ENCODE measurements at places on chromosomes 3 and 15. TPM values are rescaled to one million over a fixed set of nuclear protein-coding genes. Genes with fewer than 3 reads are reported as not detected.

DNA sequence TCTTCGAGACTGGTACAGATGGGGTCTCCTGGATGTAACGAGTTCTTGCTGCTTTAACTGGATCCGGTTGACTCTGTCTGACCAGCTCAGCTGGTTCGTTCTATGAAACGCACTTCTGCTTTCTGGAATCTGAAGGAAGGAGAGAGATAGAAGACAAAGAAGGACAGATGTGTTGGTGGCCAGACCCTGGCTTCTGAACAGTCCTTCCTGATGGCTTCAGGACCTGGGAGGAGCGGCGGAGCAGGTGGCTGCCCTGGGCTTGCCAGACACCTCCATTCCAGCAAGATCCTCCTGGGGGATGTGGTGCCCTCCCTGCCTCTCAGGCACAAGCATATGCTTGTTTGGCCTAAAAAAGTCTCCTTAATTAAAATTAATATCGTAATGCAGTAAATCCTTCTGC lies 99.9 kb downstream of the APBA2 start:
- H3K4me3 ChIP-seq = peak overlapping the region; percentile 66
- peaks cover 12% of the 10 kb centered on the region for H3K27me3 ChIP-seq

GRCh38 chr15:96474231-96474664 lies 143.7 kb downstream of the NR2F2 start:
- H3K36me3 ChIP-seq = no peaks in the 10 kb centered on the region
- no peak overlapping the region for H3K4me3 ChIP-seq
- H3K4me1 ChIP-seq = no peaks in the 10 kb centered on the region

GRCh38 chr3:179432021-179432420 lies 19.2 kb downstream of the GNB4 start:
- no peaks in the 10 kb centered on the region for H3K36me3 ChIP-seq
- no peak for DNase-seq
- no peak overlapping the region for H3K27ac ChIP-seq
- no peak overlapping the region for H3K4me3 ChIP-seq
- H3K4me1 ChIP-seq = peaks cover 3% of the 10 kb centered on the region

GRCh38 chr3:124823206-124823605 lies 64.0 kb downstream of the ITGB5 start:
- no peak for DNase-seq
- H3K27me3 ChIP-seq = peaks cover 6% of the 10 kb centered on the region
- no peaks in the 10 kb centered on the region for H3K36me3 ChIP-seq
- peaks cover 16% of the 10 kb centered on the region for H3K4me1 ChIP-seq
- H3K27ac ChIP-seq = no peak overlapping the region

The EID1 gene
- 146 TPM for total RNA-seq

- DNase-seq = no peak
- H3K36me3 ChIP-seq = no peaks in the 10 kb centered on the region
- H3K4me1 ChIP-seq = peaks cover 6% of the 10 kb centered on the region
- no peak overlapping the region for H3K4me3 ChIP-seq
- no peaks in the 10 kb centered on the region for H3K27me3 ChIP-seq
Measured at GRCh38 chr3:182803596-182803995, 10.3 kb downstream of the ATP11B start.

GRCh38 chr15:73361337-73361736 lies 7.4 kb downstream of the HCN4 start:
- H3K27ac ChIP-seq = no peak overlapping the region
- peak; percentile 50 for DNase-seq
- peaks cover 2% of the 10 kb centered on the region for H3K27me3 ChIP-seq
- no peak overlapping the region for H3K4me3 ChIP-seq

DNA sequence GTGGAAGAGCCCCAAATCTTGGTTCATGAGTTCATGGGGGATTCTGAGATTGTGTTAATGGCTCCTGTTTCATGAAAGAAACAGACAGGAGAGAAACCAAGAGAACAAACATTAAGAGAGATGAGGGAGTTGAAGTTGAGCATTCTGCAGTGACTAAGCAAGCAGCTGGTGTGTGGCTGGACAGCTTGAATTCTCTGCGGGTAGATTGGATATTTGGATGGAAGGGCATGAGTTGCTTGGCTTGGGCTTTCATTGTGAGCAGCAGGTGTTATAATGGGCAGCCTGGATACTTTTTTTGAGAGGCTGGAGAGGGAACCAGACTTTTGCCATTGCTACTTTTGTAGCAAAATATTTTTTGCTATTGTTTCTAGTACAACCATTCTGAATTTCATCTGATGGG lies 346.8 kb upstream of the SATB1 start:
- no peaks in the 10 kb centered on the region for H3K36me3 ChIP-seq
- no peak for DNase-seq
- H3K27me3 ChIP-seq = no peaks in the 10 kb centered on the region
- H3K4me1 ChIP-seq = no peaks in the 10 kb centered on the region

The TMF1 gene
- 18.8 TPM for total RNA-seq

GRCh38 chr3:32480604-32481003 lies 22.0 kb downstream of the CMTM6 start:
- H3K27ac ChIP-seq = no peak overlapping the region
- DNase-seq = no peak
- H3K27me3 ChIP-seq = no peaks in the 10 kb centered on the region
- no peaks in the 10 kb centered on the region for H3K36me3 ChIP-seq
- no peak overlapping the region for H3K4me3 ChIP-seq
- peaks cover 8% of the 10 kb centered on the region for H3K4me1 ChIP-seq

GRCh38 chr3:33790091-33790490 lies 8.3 kb upstream of the PDCD6IP start:
- no peak overlapping the region for H3K4me3 ChIP-seq
- no peak overlapping the region for H3K27ac ChIP-seq
- H3K27me3 ChIP-seq = no peaks in the 10 kb centered on the region
- H3K36me3 ChIP-seq = no peaks in the 10 kb centered on the region

- H3K4me3 ChIP-seq = peak overlapping the region; percentile 68
- DNase-seq = no peak
- H3K36me3 ChIP-seq = no peaks in the 10 kb centered on the region
- peaks cover 14% of the 10 kb centered on the region for H3K27me3 ChIP-seq
- H3K4me1 ChIP-seq = peaks cover 51% of the 10 kb centered on the region
Measured at GRCh38 chr3:42071904-42072812, 19.0 kb upstream of the TRAK1 start.

- no peaks in the 10 kb centered on the region for H3K27me3 ChIP-seq
- no peaks in the 10 kb centered on the region for H3K4me1 ChIP-seq
- H3K27ac ChIP-seq = no peak overlapping the region
- H3K36me3 ChIP-seq = peaks cover 6% of the 10 kb centered on the region
- DNase-seq = no peak
- no peak overlapping the region for H3K4me3 ChIP-seq
Measured at GRCh38 chr3:156226676-156227420, 106.5 kb downstream of the KCNAB1 start.

The MED12L gene
- total RNA-seq = 7.8 TPM

- DNase-seq = no peak
- peaks cover 9% of the 10 kb centered on the region for H3K27me3 ChIP-seq
- H3K4me3 ChIP-seq = peak overlapping the region; percentile 99
- peaks cover 22% of the 10 kb centered on the region for H3K4me1 ChIP-seq
- H3K27ac ChIP-seq = peak overlapping the region; percentile 93
Measured at GRCh38 chr3:153163756-153164550, 1.9 kb downstream of the RAP2B start.

DNA sequence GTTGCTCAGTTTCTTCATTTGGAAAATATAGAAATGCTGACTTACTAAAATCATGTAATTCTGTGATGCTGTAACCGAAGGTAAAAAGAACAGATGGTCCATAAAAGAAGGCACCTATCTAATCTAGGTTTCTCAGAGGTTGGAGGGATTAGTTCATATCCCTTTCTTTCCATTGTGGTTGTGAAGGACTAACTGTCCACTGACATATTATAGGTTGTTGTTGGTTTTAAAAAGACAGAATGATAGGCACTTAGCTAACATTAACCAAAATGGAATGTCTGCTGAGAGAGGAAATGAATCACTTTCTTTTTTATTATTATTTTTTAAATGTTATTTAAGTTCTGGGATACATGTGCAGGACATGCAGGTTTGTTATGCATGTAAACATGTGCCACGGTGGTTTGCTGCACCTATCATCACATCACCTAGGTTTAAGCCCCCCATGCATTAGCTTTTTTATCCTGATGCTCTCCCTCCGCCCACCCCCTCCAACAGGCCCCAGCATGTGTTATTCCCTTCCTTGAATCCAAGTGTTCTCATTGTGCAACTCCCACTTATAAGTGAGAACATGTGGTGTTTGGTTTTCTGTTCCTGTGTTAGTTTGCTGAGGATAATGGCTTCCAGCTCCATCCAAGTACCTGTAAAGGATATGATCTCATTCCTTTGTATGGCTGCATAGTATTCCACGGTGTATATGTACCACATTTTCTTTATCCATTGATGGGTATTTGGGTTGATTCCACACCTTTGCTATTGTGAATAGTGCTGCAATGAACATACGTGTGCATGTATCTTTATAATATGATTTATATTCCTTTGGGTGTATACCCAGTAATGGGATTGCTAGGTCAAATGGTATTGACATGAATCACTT lies 45.8 kb downstream of the ALDH1A2 start:
- no peak for DNase-seq
- H3K27ac ChIP-seq = no peak overlapping the region
- no peaks in the 10 kb centered on the region for H3K27me3 ChIP-seq

Data from glutamatergic neuron (in vitro differentiated cells).